ENCODE measurements at places on chromosomes 1 and 21. TPM values are rescaled to one million over a fixed set of nuclear protein-coding genes. Genes with fewer than 3 reads are reported as not detected.

ADAM30 gene
- total RNA-seq: not detected

STIL gene
- total RNA-seq: 1.8 TPM

DNA sequence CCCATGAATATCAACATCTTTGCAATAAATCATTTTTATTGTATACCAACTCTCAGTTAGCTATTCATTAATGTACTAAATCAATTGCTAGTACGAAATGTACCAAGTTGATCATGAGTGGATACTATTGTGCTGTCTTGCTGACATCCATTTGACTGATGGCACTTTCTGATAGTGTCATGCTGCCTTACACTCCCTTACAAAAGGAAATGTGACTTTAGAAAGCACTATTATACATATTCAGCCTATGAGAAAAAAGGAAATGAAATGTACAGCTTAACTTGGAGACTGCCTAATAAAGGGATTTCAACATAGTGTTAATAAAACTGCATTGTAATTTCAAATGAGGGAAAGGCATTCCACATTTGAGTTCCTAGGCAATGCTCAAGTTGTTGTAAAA, 52.2 kb downstream of the PLA2G4A start:
- no peak overlapping the region for H3K4me3 ChIP-seq
- no peaks in the 10 kb centered on the region for H3K36me3 ChIP-seq
- no peaks in the 10 kb centered on the region for H3K27me3 ChIP-seq
- H3K4me1 ChIP-seq: no peaks in the 10 kb centered on the region

- no peaks in the 10 kb centered on the region for H3K27me3 ChIP-seq
- no peaks in the 10 kb centered on the region for H3K36me3 ChIP-seq
- H3K4me3 ChIP-seq: no peak overlapping the region
- DNase-seq: peak; percentile 80
- peaks cover 28% of the 10 kb centered on the region for H3K4me1 ChIP-seq
Measured at GRCh38 chr1:45493116-45493697, 2.2 kb upstream of the TESK2 start.

DNA sequence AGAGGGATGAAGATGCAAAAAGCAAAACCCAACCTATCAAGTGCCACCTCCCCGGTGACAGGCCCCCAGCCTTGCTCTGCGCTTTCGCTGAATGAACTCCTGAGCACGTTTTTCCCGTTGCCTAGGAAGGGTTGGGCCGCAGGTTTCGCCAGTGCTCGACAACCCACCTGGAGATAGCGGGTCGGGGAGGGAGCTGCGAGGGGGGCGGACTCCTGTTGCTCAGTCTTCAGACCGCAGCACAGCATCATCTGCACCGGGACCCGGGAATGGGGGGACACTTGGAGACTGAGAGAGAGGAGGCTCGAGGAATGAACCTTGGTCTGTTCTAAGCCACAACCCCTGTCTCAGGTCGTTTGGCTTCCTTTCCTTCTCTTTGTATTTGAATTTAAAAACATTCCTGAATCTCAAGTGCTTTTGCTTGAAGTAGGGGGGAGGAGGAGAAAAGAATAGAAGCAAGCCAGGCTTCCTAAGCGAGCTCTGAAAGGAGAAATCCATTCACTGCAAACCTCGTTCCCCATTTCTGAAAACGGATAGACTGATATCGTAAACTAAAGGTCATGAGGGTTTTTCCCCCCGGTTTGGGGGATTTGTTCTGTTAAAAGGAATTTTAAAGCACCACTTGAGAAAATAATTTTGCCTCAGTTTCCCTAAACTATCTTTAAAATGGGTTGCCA, 1.2 kb downstream of the AK5 start:
- peak overlapping the region; percentile 41 for H3K4me3 ChIP-seq
- H3K27me3 ChIP-seq: peaks cover 45% of the 10 kb centered on the region
- H3K27ac ChIP-seq: no peak overlapping the region
- peak; percentile 8 for DNase-seq
- H3K4me1 ChIP-seq: peaks cover 42% of the 10 kb centered on the region

DNA sequence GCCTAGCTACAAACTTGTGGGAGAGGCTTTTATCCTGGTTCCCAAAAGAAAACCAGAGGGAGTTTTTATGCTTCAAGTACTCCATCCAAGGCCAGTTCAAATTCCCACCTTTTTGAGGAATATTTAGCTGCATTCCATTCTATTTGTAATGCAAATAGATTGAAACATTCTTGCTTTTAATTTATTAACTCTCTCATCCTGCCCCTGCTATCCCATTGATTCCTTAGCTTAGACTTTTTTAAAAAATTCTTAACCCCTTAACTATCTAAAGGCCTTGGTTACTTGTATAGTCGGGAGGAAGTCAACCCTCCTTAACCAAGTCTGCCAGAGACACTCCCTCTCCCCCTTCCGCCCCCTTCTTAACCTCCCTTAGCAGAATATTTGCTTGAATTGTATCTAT, 2.5 kb upstream of the MOV10 start:
- peaks cover 50% of the 10 kb centered on the region for H3K36me3 ChIP-seq
- H3K27ac ChIP-seq: no peak overlapping the region
- no peak overlapping the region for H3K4me3 ChIP-seq
- H3K27me3 ChIP-seq: no peaks in the 10 kb centered on the region

DNA sequence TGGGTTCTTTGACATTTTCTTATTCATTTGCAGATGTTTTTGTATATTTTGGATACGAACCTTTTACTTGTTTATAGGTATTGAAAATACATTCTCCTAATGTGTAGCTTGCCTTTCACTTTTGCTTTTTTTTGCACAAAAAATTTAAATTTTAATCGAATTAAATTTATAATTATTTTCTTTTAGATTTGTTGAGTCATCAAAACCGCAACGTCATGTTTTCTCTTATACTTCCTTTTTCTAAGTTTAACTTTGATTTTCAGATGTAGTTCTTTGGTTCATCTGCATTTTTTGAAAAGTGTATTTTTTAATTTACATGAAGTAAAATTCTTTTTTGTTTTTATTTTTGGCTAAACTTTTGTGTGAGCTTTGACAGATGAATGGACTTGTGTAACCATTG, 243.7 kb upstream of the DPYD start:
- H3K4me1 ChIP-seq: no peaks in the 10 kb centered on the region
- no peak for DNase-seq
- no peak overlapping the region for H3K4me3 ChIP-seq
- H3K36me3 ChIP-seq: no peaks in the 10 kb centered on the region
- H3K27ac ChIP-seq: no peak overlapping the region

- H3K4me1 ChIP-seq: peaks cover 32% of the 10 kb centered on the region
- peak; percentile 42 for DNase-seq
- H3K27me3 ChIP-seq: no peaks in the 10 kb centered on the region
- peaks cover 1% of the 10 kb centered on the region for H3K36me3 ChIP-seq
Measured at GRCh38 chr1:153842006-153842471, 66.8 kb downstream of the SLC27A3 start.

GRCh38 chr1:238485912-238486209, 595.1 kb upstream of the ZP4 start:
- no peak overlapping the region for H3K4me3 ChIP-seq
- H3K27ac ChIP-seq: no peak overlapping the region
- no peaks in the 10 kb centered on the region for H3K4me1 ChIP-seq
- no peak for DNase-seq

DNA sequence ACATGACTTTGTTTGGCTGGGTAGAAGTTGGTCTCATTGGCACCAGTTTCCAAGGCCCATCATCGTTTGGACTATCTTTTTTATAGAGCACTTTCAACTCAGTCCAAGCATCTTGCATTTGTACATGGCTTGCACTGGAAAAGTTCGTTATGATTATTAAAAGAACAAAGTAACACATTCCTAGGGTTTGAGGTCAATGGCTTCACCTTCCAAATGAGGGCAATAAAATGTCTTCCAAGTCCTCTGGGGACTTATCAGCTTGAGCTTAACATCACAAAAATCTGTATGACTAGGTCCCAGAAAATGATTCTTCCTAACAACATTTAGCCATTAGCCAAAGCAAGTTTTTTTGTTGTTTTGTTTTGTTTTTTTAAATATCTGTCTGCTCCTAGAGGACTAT, 610.8 kb downstream of the LMO4 start:
- DNase-seq: no peak
- H3K27ac ChIP-seq: no peak overlapping the region
- H3K36me3 ChIP-seq: no peaks in the 10 kb centered on the region
- H3K4me3 ChIP-seq: no peak overlapping the region

- H3K36me3 ChIP-seq: no peaks in the 10 kb centered on the region
- H3K27me3 ChIP-seq: peaks cover 10% of the 10 kb centered on the region
- no peak overlapping the region for H3K27ac ChIP-seq
Measured at GRCh38 chr1:157978586-157979403, 14.7 kb upstream of the KIRREL1 start.

GRCh38 chr1:2590233-2591141, 3.9 kb downstream of the PRXL2B start:
- no peak overlapping the region for H3K4me3 ChIP-seq
- peaks cover 17% of the 10 kb centered on the region for H3K4me1 ChIP-seq
- H3K27ac ChIP-seq: no peak overlapping the region

Data from B cell (primary cell).